ENCODE measurements at places on chromosomes 3 and 15.

DNA sequence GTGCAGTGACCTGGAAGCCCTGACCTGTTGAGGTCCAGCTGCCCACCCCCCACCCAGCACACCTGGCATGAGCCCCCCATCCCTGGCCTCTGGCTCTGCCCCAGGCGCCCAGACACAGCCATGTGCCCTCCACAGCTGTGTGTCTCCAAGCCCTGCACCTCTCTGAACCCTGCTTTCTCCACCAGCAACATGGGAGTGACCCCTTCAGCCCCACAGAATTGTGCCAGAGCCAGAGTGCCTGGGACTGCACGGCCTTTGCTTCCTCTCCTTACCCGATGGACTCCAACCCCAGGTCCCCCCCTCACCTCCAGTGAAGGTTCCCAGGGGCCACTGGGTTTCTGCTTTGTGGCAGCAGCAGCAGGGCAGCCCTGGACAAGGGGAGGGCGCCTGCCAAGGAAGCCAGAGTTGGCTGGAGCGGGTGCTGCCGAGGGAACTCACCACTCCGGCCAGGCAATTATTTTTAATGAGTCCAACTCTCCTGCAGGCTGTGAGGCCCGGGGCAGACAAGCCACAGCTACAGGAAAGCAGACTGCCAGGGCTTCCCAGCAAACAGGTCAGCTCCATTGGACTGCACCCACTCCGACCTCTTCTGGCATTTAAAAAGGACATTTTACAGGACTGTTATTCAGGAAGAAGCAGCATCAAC is 24.1 kb downstream of the PRR20G start:
- no peak for DNase-seq

DNA sequence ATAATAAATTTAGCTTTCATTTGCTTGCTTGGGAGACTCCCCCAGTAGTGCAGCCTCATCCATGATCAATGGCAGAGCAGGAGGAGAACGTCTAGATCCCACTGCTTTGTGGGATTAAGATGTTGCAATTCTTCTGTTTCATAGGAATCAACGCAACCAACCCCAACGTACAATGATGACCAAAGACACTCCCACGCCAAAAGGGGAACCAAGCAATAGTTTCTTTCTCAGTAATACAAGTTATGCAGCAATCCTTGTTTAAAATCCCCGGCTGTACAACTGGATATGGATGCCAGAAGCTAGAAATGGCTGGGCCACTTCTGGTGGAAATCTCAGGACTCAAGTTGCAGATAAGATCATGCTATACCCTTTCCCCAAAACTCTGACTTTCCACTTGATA is 411.2 kb downstream of the VPS13C start:
- no peak for DNase-seq

- DNase-seq: no peak
Observed at GRCh38 chr3:54079314-54079713, 43.0 kb upstream of the CACNA2D3 start.

GRCh38 chr15:100633763-100634075 is 31.3 kb downstream of the ASB7 start:
- DNase-seq: no peak

GRCh38 chr3:122406198-122406597 is 9.7 kb downstream of the WDR5B start:
- no peak for DNase-seq

DNA sequence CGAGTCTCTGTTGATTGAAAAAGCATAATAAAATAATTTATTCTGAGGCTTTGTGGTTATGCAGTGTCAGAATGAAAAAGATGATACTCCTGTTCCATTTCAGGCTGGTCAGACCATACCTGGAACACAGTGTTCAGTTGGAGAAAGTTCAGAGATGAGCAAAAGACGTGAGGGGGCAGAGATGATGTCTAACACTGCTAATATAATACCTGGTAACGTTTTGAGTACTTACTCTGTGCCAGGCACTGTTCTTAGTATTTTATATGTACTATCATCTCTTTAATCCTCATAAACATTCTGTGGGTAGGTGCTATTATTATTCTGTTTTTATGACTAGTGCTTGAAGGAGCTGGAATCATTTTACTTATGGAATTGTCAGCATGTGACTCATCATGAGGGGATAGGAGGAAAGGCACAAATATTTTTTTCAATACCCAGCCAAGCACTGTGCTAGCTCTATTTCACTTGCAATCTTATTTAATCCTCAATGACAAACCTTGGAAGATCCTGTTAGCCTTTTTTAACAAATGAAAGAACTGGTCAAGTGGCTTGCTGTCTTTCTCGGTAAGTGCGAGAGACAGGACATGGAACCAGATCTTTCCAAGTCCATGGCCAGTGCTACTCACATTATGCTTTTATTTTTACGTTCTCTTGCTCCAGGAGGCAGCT is 31.8 kb downstream of the IQGAP1 start:
- DNase-seq: peak; percentile 42

GRCh38 chr3:184795522-184796190 is 16.3 kb upstream of the VPS8 start:
- DNase-seq: no peak

- no peak for DNase-seq
Observed at GRCh38 chr15:74769463-74770025, 12.3 kb upstream of the CSK start.

DNA sequence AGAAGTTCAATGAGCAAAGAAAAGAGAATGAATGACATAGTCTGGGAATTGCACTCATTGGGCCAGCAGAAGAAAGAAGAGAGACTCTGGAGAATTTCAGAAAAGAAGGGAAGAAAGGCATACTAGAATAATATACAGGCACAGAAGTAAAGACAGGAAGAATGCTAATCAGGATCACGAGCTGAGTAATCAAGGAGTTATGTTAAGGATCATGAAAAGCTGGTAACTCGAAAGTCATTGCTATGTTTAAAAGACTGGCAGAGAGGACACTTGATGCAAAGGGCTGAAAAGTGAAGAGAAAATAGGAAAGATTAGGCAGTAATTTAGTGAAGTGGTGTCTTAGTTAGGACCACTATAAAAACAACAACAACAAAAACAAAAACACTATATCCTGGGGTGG is 284.1 kb downstream of the ZBBX start:
- DNase-seq: no peak

DNA sequence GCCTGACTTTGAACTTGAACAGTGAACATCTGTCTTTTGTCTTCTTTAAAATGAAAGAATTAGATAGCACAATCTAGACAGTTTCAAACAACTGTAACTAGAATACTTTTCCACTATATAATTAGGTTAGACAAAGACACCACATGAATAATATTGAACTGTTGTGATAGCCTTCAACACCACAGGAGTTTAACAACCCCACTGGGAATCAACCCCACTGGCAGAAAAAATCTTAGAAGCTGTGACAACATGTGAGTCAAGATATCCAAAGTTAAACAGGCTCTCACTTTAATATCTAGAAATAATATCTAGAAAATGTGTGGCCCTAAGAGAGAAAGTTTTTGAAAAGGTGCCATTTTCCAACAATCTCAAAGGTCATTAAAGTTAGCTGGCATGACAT is 64.4 kb upstream of the PRICKLE2 start:
- no peak for DNase-seq

DNA sequence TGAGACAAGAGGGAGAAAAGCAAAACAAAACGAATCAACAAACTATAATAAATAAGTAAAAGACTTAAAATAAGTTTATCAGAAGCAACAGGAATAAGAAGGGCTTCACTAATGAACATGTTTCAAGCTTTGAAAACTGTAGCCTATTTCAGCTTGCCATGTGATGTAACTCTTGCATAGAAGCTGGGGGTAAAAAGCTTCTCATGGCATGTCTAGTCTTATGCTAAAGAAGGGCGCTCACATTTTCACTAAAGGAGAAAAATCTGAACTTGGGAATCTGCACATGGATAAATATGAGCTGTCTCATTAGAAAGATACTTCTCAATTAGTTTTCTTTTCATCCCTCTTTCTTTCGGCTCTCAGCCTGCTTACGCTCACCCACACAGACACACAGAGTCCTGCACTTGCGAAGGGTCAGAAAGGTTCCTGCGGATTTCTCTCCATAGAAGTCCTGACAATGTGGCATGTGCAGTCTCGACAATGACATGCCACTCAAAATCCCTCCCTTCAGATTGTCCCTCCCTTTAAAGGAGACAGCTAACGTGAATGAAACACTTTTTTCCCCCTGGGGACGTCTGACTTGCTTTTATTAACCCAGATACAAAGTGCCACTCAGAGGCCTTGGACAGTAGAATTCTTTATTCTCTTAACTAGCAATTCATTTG is 568.9 kb upstream of the NR2F2 start:
- DNase-seq: no peak

GRCh38 chr3:48459773-48460516 is 13.4 kb downstream of the ATRIP start:
- DNase-seq: no peak

DNA sequence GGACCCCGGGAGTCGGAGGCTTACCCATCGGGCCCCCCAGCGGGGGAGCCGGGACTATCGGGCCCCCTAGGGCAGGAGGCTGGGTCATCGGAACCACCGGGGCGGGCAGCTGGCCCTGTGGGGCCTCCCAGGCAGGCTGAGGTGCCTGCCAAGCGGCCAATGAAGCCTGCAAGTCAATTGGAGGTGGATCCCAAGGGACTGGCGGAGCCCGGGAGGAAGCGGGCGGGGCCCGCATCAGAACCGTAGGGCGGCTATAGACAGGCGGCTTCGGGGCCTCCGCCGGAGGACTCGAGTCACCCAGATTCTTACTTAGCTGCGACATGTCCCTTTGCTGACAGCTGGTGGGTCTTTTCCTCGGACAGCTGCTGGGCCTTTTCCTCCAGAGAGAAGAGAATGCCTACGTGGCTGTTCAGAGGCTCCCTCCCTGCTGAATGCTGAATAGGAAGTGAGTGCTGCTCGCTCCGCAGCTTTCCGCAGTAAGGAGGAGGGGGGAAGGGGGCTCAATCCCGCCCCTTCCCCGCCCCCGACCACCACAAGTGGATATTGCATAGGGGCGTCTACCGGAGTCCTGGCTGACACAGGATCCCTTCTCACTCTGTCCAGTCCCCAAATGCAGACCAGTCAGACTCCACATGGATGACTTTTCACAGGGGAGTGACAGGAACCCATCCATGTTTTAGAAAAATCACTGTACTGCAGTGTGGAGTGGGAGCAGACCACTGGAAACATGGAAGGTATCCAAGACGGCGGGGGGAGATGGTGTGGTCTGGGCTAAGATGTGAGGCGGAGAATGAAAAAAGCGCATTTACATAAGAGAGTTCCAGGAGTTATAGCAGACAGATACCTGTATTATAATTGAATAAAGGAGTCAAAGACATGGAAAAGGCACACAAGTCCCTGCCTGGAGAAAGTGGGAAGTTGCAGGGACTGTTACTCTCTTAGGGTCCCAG is at the start of gene MAGEL2:
TSS of gene MAGEL2 (minus strand) at position 447 of the 950 bp plus-strand sequence. CDS start at position 322, 125 bp downstream.
- no peak for DNase-seq

DNA sequence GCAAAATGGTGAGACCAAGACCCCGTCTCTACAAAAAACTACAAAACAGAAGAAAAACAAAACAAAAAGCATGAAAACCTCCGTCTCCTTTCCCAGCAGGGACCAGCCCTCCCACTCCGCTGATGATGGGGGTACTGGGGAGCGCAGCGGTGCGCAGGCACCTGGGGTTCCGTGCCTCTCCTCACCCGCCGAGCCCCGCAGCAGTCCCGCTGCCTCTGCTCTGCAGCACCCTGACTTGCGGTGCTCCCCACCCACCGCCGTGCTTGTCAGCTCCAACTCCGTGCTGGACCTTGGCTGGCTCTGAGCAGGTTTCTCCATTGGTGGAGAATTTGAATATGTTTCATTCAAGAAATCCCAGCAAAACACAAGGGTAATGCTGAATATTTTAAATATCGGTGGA is 46.7 kb upstream of the ATP10A start:
- no peak for DNase-seq

- no peak for DNase-seq
Observed at GRCh38 chr3:107966276-107966675, 124.6 kb downstream of the CD47 start.
